ENCODE measurements at places on chromosomes 3 and 15.

DNA sequence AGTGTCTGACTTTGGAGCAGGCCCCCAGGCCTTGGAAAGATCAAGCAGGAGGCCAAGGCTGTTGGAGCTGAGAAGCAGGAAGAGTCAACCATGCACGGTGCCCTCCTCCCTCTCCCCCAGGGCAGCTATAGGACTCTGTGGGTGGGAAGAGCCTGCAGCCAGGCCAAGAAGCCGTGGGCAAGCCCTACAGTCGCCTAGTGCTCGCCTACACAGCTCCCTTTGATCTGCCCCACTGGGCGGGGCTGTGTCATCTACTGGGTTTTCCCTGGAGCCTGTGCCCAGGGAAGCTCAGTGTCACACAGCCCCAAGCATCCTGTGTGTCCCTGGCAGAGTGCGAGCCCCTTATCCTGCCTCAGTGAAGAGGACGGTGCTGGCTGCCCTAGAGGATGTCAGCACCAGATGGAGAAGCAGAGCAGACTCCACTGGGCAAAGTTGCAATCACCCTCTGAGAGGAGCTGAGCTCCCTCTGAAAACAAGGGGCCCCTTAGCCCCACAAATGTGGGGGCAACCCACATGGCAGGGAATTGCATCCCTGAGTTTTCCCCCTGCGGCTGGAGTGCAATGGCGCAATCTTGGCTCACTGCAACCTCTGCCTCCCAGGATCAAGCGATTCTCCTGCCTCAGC, 72.2 kb downstream of the KLF13 start:
- DNase-seq: peak; percentile 45

DNA sequence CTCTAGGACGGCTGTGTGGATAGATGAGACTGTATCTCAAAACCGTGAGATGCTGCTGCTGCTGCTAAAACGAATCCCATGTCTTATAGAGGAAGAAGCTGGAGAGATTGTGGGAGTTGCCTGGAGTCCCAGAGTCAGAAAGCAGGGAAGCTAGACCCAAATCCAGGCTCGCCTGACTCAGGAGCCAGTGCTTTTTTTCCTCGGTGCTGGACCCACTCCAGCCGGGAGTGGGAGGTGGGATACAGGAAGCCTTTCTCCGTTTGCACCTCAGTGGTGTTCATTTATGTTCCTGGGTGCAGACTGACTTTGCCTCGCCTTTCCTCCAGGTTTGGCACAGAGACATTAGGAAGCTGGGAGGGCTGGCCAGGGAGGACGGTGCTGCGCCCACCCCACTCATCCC, 150.9 kb upstream of the LINGO1 start:
- DNase-seq: no peak

- DNase-seq: no peak
These were observed 91.3 kb downstream of the PCSK6 start for GRCh38 chr15:101398247-101398646.

GRCh38 chr3:78221300-78221699, 1181.4 kb downstream of the ROBO2 start:
- no peak for DNase-seq

- no peak for DNase-seq
These were observed 35.4 kb downstream of the RBP2 start for GRCh38 chr3:139440639-139441556.

DNA sequence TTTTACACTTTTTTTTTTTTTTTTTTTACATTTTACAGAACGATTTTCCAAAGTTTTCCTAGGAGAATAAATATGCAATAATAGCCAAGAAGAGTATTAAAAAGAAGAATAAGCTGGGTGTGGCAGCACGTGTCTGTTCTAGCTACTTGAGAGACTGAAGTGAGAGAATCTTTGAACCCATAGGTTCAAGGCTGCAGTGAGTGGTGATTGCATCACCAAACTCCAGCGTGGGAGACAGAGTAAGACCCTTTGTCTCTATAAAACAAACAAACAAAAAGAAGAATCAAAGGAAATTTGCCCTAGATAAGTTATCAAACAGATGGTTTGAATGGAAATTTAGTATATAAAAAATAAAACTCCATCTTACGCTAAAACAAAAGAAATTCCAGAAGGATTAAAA, 13.3 kb downstream of the XRN1 start:
- DNase-seq: no peak

DNA sequence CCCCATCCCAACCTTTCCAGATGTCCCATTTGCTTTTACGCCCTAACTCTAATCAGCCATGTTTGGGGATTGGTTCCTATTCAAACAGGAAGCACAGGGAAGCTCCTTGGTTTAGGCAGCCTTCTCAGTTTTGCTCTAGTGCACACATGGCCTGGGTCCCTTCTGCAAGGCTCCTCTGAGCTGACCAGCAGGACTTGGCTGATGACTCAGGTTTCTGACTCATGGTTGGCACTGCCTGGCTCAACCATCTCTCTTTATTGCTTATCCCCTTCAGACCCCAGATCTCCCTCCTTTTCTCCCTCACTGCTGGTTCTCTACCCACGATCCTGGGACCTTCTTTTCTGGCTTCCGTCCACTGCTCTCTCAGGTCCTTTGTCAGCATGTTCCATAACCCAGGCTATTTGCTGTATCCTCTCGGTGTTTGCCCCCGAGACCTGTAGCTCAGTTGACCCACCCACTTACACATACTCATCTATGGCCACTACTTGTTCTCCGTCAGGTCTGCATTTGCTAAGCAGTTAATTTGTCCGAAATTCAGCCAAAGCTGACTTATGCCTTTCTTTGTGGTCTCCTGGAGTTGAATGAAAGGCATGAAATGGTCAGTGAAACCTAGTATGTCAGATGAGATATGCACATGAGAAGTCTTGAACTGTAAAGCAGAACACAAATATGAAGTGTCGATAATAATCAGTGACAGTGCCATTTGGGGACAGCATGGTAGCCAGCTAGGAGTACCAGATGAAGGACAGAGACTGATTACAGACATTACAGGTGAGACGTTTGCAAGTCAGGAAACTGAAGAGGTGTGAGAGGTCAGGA, 323.5 kb upstream of the ROPN1 start:
- DNase-seq: no peak

GRCh38 chr3:162802228-162802965, 1305.8 kb downstream of the OTOL1 start:
- DNase-seq: no peak

DNA sequence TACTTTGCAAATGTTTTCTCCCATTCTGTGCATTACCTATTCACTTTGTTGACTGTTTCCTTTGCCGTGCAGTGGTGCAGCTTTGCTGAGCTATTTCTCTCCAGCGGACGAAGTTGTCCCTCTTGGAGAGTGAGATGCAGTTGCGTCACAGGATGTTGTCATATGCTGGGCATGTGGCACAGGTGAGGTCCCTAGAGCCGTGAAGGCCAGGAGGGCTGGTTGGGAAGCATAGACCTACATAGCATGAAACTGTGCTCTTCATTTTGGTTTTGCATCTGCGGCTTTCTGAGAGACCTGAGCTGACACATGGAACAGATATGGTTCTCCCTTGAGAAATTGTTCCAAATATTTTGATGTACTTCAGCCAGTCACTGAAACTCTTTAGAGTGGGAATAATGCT, 108.5 kb downstream of the CACNA1D start:
- no peak for DNase-seq

DNA sequence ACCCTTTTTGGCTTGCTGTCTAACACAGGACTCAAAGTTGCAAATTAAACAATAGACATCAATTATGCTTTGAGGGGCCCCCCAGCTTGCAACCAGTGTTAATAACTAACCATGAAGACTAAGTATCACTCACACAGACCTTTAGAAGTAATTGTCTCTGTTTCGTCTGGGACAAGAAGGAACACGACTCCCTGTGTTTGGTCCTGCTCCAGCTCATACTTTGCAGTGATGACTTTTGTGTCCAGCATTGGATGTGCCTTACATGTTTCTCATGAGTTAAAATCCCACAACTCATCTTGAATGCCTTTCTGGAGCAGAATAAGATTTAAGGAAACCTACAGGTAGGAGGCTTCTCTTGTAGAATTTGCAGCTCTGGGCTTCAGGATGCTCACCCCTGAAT, 53.1 kb downstream of the GMNC start:
- no peak for DNase-seq

- no peak for DNase-seq
These were observed 284.4 kb downstream of the FOXP1 start for GRCh38 chr3:71299160-71299559.

DNA sequence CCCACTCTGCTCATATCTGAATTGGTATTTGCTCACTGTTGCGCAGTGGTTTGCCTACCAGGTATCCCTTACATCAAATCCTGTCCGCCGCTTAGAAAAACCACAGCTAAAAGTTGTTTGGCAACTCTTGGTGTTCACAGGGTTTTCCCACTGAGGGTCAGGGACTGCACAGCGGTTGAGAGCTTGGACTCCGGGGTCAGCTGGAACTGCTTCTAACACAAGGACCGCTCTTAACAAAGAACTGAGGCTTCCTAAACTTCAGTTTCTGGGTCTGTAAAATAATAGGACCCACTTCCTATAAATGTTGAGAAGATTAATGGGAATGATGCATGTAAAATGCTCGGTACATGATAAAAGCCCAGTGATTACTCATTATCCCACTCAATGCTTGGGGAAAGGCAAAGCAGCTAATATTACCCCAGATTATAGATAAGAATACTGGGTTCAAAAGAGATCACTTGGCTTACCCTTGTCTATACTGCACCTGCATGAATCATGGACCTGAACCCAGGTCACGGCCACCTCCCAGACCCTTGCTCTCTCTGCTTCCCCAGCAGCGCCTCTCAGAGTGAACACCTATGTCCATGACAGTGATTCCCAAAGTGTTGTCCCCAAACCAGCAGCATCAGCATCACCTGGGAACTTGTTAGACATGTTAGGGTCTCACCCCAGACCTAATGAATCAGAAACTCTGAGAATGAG, 36.1 kb downstream of the LIPC start:
- DNase-seq: no peak

GRCh38 chr3:67875858-67876257, 221.4 kb upstream of the SUCLG2 start:
- no peak for DNase-seq

DNA sequence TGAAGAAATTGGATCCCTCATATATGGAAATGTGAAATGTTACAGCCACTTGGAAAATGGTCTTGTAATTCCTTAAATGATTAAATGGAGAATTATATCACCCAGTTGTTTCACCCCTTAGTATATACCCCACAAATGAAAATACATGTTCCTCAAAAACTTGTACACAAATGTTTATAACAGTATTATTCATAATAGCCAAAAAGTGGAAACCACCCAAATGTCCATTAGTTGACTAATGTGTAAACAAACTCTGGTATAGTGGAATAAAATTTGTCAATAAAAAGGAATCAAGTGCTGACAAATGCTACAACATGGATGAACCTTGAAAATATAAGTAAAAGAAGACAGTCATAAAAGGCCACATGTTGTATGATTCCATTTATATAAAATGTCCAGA, 12.5 kb downstream of the FAM162A start:
- DNase-seq: no peak

- no peak for DNase-seq
These were observed 213.1 kb downstream of the OSBPL10 start for GRCh38 chr3:31767920-31768319.

GRCh38 chr15:42214600-42214999, 6.5 kb upstream of the VPS39 start:
- no peak for DNase-seq

GRCh38 chr3:167930453-167930852, 165.3 kb downstream of the GOLIM4 start:
- no peak for DNase-seq

GRCh38 chr3:48219543-48219942, 3.8 kb upstream of the CAMP start:
- DNase-seq: no peak

DNA sequence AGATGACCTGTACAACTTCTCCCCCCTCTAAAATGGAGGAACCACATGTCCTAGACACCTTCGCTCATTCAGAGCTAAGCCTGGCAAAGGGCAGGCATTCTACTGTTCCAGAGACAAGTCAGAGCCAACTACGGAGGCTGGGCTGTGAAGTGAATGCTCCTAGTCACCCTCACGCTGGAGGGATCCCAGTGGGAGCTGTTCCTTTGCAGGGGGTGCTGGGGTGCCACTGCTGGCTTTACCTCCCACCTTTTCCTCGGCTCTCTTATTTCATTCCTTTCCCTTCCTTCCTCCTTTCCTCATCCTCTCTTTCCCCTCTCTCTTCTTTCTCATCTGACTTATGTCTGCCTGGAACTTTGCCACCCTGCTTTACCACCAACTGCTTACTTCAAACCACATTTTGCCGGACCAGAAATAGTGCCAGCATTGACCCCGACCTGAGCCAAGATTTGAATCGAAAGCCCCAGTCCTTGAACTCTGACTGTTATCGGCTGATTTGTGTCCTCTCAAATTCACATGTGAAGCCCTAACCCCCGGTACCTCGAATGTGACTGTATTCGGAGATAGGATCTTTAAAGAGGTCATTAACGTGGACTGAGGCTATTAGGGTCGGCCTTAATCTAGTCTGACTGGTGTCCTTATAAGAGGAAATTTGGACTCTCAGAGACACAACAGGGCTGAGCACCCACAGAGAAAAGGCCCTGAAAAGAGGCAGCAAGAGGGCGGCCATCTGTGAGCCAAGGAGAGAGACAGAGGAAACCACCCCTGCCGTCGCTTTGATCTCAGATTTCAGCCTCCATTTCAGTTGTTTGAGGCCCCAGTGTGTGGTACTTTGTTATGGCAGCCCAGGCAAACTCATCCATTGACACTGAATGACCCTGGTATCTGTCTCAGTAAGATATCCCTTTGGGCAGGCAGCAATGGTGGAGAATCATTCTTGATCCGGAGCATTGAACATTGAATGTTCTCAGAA, 31.3 kb upstream of the TBC1D21 start:
- DNase-seq: no peak

All from T-helper 2 cell treated with Interferon-gamma antibody and Interleukin-4, amounts not matched to agents 5 μg/mL and 100 μg/mL, for 36 hours (primary cell).